Fibroblast of the aortic adventitia (primary cell): ENCODE measurements at places on chromosomes 7 and 10.

- peak; percentile 90 for DNase-seq
These were observed 12.0 kb upstream of the MARVELD1 start for GRCh38 chr10:97701438-97702069.

- DNase-seq: no peak
These were observed 2.0 kb upstream of the ANLN start for GRCh38 chr7:36387435-36388231.

DNA sequence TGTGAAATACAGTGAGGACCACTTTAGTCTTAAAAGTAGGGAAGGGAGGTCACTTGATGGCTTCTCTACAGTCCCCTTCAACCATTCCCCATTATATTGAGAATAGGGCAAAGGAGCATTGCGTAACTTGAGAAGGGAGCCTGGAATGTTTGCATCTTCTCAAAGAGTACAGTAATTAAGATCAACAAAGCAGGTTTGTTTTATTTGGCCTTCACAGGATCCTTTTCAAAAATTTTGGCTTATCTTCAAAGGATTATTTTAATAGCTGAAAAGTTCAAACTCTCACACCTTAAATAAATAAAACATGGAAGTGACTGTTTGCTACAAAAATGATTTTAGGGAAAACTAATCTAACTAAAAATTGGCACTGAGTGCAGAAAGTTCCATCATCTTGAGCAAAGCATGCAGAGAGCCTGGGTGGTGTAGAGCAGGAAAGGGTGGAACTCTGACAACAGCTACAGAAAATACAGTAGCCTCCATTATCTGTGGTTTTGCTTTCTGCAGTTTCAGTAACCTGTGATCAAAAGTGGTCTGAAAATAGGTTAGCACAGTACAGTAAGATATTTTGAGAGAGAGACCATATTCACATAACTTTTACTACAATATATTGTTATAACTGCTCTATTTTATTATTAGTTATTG, 214.0 kb downstream of the MDFIC start:
- DNase-seq: peak; percentile 44

- DNase-seq: peak; percentile 10
These were observed 1.2 kb downstream of the MACROH2A2 start for GRCh38 chr10:70053841-70054288.

DNA sequence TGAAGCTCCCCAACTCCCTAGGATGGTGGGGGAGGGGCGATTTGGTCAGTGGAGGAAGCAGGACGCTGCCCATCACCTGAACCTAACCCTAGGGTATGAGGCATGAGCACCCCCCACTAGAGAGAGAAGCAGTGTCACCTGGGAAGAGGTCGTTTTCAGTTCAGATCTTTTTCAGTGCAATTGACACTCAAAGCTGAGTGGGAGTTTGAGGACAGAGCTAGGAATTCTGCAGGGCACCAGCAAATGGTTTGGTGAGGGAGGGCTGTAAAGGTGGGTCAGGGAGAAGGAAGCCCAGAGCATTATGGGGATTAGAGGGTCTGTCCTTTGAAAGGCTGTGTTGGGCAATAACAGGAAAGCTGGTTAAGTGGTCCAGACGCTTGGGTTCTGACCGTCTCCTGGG, 10.9 kb downstream of the BPGM start:
- DNase-seq: no peak

DNA sequence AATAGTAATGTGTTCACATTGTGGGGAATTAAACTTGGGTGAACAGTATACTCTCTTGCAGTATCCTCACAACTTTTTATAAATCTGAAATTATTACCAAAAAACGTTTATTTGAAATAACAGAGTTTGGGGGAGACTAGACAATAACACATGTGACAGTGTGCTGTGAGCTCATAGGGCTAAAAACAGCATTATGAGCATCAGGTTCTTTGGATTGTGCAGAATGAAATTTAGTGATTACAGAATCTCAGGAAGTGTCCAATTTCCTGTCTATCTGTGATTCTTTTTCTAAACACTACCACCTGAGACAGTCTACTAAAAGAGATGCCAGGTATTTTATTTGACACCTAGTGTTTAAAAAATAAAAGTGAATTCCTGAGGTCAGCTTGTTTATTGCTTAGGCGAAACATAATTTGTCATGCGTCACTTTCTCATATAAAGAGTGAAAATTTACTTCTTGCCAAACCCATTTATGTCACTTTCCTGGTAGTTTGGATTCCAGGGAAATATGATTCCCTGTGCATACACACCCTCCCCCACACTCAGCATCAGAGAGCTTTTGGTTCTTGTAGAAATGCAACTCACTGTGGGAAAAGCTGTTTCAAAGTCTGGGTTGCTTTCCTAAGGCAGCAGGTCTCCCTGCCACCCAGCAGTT, 71.2 kb downstream of the AOAH start:
- DNase-seq: peak; percentile 67

GRCh38 chr10:69904533-69904932, 102.8 kb downstream of the COL13A1 start:
- no peak for DNase-seq

DNA sequence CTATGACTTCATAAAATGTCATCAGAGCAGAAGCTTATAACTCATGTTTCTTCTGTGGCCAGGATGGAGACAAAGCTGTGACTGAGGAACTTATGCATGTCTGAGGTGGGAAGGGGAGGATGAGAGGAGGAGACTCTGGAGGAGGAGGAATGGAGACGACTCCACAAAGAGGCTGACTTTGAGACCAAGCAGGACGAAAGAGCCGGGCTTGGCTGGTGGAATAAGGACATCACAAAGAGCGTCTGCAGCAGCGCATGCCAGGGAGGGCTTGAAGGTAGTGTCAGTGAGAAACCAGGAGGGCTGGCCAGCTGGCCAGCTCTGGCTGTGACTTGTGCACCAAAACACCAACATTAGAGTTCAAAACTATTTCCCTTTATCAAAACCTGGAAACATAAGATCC, 6.1 kb upstream of the GDF2 start:
- DNase-seq: no peak

DNA sequence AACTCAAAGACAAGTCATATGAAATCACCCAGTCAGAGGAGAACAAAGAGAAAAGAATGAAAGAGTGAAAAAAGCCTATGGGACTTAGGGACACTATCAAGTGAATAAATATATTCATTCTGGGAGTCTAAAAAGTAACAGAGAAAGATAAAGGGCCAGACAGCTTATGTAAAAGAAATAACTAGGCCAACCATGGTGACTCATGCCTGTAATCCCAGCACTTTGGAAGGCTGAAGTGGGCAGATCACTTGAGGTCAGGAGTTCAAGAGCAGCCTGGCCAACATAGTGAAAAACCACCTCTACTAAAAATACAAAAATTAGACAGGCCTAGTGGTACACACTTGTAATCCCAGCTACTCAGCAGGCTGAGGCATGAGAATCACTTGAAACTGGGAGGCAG, 154.7 kb upstream of the TMEM106B start:
- DNase-seq: peak; percentile 39

GRCh38 chr7:5827755-5828154, 46.3 kb upstream of the RNF216 start:
- peak; percentile 6 for DNase-seq

GRCh38 chr7:25720427-25720826, 431.6 kb upstream of the NFE2L3 start:
- DNase-seq: no peak

DNA sequence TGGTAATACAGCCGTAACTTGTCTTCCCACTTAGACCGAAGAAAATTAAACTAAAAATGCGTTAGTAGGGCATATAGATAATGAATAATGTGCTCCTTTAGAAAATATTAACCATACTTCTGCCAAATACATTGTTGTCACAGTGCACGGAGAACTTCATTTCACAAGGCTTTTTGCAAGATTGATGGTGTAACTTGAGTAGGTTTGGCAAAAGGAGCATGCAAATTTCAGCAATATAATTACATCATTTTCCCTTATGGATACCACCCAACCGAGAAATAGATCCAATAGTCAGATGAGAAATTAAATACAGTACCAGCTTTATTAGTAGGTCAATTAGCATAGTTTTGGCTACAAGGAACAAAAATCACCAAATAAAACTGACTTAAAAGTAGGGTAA, 792.6 kb upstream of the C7orf33 start:
- DNase-seq: no peak

DNA sequence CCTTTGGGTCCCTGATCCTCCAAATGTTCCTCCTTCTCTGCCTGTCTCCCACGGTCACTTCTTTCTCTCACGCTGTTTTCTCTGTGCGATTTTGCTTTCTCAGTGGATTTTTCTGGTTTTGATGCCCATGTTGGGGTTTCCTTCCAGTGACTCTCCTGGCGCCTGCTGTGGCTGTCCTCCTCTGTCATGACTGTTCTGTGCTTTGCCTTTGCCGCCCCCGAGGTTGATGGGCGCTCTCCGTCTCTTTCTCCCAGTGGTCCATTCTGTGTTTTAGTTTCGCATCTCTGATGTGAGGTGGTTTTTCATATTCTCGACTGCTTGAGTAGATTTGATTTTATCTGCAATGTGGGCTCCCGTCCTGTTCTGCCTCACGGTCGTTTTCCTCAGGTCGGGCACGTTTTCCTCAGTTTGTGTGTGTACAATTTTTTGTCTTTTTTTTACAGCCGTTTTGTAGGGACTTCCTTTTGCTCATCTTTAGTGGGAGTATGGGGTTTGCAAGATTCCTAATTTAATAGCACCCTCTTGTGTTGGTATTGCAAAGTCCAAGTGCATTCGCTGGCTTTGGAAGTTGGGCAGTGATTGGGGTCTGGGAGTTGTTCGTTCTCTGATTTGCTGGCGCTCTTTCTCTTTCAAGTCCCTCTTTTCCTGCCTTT, 100.0 kb downstream of the INPP5A start:
- DNase-seq: peak; percentile 81

DNA sequence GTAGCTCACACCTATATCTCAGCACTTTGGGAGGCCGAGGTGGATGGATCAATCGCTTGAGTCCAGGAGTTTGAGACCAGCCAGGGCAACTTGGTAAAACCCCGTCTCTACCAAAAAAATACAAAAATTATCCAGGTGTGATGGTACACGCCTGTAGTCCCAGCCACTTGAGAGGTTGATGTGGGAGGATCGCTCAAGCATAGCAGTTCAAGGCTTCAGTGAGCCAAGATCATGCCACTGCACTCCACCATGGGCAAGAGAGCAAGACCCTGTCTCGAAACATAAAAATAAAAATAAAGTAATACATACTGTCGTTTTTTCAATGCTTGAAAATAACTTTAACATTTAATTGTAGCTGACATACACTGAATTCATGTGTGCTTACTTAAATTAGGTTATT, 57.3 kb downstream of the REEP3 start:
- no peak for DNase-seq

GRCh38 chr10:69262292-69262751, 16.0 kb upstream of the HK1 start:
- DNase-seq: no peak

DNA sequence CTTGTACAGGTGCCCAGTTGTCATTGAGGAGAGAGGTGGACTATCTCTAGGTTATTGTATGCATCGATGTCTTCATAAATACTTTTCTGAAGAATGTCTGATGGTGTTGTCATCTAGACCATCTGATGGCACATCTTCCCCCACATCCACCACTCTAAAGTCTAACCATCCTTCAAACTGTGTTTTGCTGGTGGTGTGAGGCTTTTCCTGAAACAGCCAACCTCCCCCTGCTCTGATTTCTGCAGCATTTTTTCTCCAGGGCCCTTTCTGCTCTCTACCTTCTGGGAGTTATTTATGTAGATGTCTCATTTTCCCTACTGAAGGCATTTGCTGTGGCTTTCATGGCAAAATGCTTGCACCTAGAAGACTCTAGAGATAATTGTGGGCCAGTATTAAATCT, 1.5 kb downstream of the PLCE1 start:
- DNase-seq: no peak

GRCh38 chr7:49822856-49823255, 49.4 kb downstream of the VWC2 start:
- no peak for DNase-seq

GRCh38 chr7:139118805-139119485, 9.4 kb upstream of the ZC3HAV1 start:
- DNase-seq: peak; percentile 14

- no peak for DNase-seq
These were observed 523 bp upstream of the CDH23 start for GRCh38 chr10:71396084-71396710.

GRCh38 chr10:78944723-78945312, 123.9 kb upstream of the ZMIZ1 start:
- DNase-seq: peak; percentile 98

DNA sequence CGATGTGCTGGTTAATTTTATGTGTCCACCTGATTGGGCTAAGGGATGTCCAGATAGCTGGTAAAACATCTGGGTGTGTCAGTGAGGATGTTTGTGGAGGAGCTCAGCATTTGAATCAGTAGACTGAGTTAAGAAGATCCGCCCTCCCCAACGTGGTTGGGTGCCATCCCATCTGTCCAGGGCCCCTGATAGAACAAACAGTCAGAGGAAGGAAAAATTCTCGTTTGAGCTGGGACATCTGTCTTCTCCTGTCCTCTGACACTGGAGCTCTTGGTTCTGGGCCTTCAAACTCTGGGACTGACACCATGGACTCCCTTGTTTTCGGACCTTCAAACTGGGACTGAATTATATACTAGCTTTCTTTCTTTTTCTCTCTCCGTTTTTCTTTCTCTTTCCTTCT, 59.6 kb downstream of the CARD11 start:
- no peak for DNase-seq

- no peak for DNase-seq
These were observed 70.5 kb upstream of the AHR start for GRCh38 chr7:17227766-17228490.

DNA sequence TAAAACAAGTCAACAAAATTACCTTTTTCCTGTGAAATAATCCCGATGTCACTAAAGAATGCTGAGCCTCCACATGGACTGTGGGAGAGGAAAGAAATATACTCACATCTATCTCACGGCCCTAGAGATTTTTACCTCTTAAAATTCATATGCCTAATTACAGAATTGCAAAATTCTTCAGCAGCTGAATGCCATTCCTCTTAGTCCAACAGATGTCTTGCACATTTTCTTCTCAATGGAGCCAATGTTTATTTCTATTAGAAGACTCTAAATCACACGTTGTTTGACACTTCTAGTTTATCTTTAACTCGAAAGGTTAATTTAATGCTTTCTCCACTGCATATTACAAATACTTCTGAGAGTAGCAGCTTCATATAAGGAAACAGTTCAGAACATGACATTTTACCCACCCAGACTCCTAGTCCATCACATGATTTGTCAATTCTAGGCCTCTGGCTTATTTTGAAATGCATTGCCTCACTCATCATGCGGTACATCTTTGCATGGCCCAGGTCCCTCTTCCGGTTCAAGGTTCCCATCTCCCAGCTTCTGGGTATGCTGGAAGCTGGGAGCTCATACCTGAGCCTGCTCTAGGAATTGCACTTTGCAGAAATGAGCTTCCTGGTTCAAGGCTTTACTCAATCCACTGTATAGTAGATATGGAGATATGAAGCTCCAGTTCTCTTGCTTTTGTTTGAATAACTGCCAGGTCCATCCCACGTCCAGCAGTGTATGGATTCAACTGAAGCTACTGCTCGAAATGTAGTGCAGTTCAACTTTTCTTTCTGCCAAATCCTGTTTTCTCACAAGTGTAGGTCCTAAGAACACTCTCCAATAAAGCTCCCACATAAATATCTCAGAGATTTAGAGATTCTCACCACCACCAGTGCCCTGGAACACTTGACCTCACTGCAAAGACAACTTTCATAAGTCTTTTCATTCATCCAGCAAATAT, 306.2 kb downstream of the GPR37 start:
- DNase-seq: peak; percentile 8

GRCh38 chr10:28558923-28559508, 26.1 kb downstream of the WAC start:
- DNase-seq: no peak
